Effector CD8-positive, alpha-beta T cell (primary cell): ENCODE measurements at places on chromosomes 13 and 19.

DNA sequence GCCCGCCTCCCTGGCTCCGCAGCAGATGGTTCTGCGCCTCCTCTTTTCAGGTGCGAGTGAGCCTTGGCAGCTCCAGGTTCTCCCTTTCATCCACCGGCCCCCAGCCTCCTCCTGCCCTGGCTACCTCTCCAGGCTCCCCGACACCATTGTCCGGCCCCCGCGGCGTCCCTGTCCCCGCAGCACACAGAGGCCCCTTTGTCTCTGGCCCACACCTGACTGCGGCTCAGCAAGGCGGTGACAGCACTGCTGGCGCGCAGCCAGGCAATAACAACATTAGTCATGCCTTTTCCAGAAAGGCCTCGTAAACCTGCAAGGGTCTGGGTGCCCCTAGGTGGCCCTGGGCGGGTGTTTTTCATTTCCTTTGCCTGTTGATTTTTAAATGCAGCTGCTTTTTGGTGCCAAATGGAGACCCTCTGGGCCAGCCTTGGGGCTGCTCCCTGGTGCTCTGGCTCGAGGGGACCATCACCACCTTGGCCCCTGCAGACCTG, 73.2 kb upstream of the MEDAG start:
- DNase-seq, result no peak

DNA sequence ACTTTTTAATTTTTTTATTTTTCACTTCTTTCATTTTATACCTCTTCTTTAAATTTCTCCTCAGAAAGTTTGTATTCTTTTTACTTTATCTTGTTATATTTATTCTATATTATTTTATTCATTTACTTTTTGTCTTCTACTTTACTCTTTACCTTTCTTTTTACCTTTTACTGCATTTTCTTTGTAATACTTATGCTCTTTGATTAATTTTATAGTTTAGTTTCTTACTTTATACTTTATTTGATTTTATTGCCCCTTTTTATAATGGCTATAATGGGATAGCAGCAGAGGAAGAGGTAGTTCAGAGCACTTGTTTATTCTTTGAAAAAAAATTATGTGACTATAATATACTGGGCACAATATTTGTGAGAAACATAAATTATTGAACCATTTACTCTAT, 542.6 kb upstream of the SPRY2 start:
- no peak for DNase-seq

DNA sequence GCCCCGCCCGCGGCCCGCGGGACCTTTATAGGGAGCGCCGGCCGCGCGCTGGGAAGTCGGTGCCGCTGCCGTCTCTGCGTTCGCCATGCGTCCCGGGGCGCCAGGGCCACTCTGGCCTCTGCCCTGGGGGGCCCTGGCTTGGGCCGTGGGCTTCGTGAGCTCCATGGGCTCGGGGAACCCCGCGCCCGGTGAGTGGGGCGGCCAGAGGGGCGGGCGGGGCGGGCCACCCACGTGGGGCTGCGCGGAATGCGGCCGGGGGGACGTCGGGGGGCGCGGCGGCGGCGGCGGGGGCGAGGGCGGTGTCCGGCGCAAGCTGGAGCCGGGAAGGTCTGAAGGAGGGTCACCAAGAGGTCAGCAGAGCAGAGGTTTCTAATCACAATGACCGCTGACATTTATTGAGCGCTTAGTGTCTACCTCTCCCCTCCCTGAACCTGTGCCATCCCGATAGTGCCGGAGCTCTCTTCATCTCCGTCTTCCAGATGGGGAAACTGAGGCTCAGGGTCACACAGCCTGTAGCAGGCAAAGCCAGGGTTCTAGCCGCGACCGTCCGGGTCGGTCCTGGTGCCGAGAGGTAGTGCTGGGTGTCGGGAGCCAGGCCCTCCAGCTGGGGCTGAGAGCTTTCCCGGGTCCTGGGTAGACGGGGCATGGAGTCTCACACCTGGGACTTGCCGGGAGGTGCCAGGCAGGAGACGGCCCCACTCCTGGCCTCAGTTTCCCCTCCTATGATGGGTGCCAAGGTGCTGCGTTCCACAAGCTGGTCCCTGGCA, at the start of gene FSTL3:
TSS of gene FSTL3 (plus strand) at position 54 of the 767 bp plus-strand sequence. CDS start at position 86, 32 bp downstream.
- DNase-seq, result no peak

DNA sequence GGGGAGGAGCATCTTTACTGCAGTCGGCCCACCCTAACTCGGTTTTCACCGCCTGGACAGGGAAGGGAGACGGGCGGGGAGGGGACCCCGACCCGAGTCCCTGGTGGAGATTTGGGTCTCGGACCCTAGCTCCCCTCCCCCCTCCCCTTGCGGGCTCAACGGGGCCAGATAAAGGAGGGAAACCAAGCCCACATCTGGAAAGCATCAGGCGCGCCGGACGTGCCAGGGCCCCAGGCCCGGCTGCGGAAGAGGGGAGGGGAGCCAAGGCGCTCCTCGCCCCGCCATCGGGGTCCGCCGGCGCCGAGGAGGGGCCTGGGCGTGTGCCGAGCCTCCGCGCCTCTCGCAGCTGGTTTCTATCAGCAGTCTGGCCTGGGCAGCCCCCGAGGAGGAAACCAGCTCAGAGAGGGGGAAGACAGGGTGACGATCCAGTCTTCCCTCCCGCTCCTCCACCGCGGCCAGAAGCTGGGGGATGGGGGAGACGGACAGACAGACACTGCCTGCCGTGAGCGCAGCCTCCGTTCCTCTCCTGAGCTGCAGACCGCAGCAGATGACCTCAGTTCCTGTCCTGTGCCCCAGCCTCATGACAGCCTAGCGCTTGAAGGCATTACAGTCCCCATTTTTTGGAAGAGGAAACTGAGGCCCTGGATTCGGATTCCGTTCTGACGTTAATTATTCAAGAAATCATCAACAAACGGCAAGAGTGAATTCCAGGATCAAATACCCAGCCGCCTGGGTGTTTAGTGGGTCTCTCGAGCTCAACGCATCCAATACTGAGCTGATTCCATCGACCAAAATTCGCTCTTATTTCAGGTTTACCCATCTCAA, 3.6 kb upstream of the GNG8 start:
- DNase-seq, result no peak
